ENCODE measurements at places on chromosomes 2 and 18.
A peak's percentile ranks its signal among the peaks of the same experiment; 100 is the strongest.

DNA sequence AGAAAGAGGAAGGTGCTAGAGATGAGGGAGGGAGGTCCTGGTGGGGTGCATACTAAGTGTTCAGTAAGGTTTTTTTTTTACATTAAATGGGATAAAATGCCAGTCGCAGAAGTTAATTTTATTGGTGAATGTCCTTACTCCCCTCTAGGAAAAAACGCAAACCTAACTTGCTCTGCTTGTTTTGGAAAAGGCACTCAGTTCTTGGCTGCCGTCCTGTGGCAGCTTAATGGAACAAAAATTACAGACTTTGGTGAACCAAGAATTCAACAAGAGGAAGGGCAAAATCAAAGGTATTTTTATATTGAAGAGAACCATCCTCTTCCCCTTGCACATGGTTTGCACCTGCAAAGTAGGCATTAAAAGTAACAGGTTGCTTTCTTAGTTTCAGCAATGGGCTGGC, 12.7 kb upstream of the IL18R1 start:
- DNase-seq = no peak

DNA sequence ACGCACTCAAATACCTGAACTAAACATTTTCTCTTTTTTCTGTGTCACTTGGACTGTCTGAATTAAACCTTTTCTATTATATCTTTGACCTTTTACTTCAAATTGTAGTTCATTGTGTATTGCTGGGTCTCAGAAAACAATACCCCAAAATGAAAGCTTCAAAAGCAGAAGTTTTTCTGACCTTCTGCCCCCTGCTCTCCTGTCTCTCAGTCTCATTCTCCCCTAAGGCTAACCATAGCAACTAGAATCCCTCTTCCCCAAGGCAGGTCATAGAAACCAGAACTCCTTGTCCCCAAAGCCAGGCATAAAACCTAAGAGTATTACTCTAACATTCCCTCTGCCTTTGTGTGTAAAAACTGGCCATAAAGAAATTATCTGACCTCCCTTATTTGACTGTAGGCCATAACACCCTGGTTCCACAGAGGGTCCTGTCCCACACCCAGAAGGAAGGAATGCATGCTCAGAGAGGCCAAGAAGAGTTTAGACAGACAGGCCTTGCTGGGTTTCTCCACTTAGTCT, 93.5 kb upstream of the B3GNT2 start:
- DNase-seq = no peak

- no peak for DNase-seq
Observed at GRCh38 chr2:75246441-75247167, 47.3 kb upstream of the TACR1 start.

DNA sequence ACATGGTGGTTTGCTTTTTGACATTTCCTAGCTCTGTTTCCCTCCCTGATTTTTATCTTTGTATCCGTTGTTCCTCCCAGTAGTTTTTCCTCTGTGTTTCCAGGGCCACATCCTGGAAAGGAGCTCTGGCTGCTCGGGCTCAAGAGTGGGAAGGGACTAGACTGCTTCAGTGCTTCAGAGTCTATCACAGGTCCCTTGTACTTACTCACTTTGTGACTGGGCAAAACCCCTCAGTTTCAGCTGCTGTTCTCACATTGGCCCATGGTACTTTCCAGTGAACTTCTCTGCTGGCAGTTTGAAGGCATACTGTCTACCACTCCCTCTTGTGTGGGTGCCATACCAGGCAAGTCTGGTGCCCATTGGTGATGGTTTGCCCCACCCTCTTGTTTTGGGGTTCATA, 7.5 kb upstream of the STAMBP start:
- no peak for DNase-seq

DNA sequence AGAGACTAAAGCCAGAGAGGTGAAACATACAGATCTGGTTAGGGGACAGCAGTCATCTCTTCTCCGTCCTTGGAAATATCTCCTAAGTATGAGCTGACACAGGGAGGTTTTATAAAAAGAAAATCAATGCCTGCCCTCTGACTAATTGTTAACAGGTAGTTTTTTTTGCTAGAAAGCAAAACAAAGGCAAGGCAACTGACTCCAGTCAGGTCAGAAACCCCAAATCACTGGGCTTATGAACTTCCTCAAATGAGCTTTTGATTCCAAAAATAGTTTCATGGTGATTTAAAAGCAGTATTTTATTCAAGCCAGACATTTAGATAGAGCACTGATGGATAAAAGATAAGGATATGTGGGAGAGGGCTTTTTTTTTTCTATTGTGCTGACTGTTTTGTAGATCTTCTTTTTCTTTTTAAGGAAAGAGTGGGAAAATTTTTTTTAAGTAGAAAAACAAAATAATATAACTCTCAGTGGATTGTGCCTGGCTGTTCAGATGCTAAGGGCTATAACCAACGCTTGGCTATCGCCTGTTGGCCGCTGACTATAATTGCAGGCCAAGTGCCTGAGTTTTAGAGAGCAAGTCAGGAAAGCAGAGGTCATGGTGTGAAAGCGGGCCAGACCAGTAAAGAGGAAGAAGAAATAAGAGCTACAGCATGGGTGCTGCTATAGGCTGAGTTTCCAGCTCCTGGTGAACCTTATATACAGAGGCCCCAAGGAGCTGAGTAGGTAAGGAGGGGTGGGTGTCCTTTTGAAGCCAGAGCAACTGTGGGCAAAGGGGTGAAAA, 44.9 kb downstream of the MRPL35 start:
- no peak for DNase-seq

- no peak for DNase-seq
Observed at GRCh38 chr18:41789001-41789400, 166.0 kb upstream of the PIK3C3 start.

GRCh38 chr2:63736354-63736753, 105.3 kb upstream of the UGP2 start:
- no peak for DNase-seq

DNA sequence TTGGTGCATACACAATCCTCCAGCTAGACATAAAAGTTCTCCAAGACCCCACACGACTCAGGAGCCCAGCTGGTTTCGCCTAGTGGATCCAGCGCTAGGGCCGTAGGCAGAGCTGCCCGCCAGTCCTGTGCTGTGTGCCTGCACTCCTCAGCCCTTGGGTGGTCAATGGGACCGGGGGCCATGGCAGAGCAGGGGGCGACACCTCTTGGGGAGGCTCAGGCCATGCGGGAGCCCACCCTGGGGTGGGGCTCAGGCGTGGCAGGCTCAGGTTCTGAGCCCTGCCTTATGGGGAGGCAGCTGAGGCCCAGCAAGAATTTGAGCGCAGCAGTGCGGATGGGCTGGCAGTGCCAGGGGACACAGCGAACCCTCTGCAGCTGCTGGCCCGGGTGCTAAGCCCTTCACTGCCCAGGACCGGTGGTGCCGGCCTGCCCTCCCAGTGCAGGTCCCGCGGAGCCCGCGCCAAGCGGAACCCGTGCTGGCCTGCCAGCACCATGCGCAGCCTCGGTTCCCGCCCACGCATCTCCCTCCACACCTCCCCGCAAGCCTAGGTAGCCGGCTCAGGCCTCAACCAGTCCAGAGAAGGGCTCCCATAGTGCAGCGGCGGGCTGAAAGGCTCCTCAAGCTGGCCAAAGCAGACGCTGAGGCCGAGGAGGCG, 1566.6 kb upstream of the SLC39A10 start:
- DNase-seq = no peak

GRCh38 chr2:99150706-99151105, 4.0 kb downstream of the TSGA10 start:
- DNase-seq = no peak

DNA sequence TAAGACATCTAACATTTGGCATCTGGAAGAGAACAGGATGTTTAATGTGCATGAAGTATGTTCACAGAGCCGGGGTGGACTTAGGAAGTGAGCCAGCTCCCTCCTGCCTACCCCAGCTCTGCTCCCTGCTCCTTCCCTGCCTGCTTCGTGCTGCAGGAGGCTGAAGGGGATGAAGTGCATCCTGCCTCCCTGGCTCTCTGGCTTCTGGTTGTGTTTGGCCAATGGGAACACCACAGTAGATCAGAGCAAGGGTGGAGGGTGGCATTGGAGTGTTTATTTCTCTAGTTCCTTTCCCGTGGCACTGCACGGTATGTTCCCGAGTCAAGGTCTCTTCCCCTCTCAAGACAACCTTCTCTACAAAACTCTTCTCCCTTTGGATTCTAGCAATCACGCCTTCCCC, 379.9 kb downstream of the CLIP4 start:
- DNase-seq = no peak

DNA sequence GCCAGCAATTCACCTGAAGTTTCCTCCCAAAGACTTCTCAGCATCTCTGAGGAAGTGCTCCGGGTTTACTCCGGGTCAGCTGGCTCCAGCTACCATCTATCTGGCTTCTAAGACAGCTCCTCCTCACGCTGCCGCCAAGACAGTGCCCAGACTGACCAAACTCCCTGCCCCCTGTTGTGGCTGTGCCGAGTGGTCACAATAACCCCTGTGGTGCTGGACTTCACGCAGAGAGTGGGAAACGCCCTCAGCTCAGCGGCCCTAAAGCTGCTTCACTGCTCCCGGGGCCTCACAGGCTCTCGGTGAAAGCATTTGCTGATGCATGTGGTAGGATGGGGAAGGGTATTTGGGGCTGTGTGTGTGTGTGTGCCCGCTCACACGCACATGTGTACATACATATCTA, 154.8 kb upstream of the ZNF236 start:
- no peak for DNase-seq

DNA sequence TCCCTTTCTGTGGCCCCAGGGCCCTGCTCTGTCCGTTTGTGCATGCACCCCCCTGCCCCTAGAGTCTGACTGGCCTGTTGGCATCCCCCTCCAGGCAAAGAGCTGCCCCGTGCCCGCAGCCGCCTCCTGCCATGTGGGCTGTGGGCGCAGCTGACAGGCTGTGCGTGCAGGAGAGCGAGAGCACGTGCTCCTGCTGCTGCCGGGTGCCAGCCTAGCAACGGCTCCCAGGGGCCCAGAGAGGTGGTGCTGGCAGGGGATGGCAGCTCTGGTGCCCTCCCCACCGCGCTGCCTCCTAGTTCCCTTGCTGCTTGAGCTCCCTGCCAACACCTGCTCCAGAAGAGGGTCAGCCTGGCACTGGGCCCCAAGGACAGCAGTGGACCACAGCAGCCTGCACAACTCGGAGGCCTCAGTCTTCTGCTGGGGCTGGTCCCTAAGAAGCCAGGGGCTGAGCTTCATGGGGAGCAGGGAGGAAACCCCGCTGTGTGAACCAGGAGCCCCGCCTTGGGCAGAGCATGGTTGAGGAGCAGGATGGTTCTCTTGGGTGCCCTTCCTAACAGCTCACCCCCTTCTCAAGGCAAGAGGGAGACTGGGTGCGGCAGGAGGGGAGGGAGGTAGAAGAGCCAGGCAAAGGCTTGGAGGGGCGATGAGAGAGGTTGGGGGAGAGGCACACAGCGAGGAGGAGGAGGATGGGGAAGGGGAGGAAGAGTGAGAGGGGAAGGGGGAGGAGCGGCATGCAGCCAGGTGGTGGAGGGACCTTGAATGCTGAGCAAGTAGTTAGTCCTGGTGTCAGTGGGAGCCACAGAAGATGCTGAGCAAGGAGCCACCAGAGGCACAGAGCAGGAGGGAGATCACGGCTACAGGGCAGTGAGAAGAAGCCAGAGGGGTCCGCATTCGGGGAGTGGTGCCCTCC, 23.8 kb upstream of the PTMA start:
- peak; percentile 91 for DNase-seq

- no peak for DNase-seq
Observed at GRCh38 chr2:5698134-5698533, 6.0 kb downstream of the SOX11 start.

DNA sequence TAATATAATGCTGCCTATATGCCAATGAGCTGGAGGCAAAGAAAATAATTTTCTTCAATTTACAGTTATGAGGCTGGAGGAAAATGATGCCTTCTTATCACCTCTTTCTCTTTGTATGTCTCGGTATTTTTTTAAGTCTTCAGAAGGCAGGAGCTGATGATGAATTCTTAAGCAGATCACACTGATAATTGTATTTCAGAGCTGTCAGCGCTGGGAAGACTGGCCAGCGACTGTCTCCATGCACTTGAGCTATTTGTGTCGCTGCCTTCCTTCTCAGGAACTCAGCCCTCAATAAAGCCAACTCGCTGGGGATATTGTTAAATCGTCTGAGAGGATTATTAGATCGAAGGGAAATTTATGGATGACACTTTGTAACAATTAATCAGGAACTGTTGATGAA, 40.3 kb downstream of the PTGR3 start:
- DNase-seq = no peak

GRCh38 chr2:176297737-176298136, 28.5 kb downstream of the MTX2 start:
- DNase-seq = no peak

GRCh38 chr18:56702946-56703345, 51.8 kb downstream of the WDR7 start:
- no peak for DNase-seq

DNA sequence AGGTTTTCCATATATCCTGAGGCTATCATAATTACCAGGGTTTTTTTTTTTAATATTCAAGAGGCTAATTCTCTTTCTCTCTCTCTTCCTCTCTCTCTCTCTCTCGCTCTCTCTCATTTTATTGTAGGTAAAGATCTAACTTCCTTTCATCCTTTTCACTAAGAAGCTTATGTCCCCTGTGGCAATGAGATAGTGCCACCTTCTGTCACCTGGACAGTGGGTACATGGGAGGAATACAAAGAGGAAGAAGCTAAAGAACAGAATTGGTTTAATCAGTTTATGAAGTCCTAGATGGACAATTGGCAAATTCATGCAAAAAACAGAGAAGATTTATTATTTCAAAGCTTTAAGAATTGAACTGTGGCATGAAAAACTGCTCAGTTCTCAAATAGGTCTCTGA, 1582.3 kb upstream of the TMEFF2 start:
- no peak for DNase-seq

DNA sequence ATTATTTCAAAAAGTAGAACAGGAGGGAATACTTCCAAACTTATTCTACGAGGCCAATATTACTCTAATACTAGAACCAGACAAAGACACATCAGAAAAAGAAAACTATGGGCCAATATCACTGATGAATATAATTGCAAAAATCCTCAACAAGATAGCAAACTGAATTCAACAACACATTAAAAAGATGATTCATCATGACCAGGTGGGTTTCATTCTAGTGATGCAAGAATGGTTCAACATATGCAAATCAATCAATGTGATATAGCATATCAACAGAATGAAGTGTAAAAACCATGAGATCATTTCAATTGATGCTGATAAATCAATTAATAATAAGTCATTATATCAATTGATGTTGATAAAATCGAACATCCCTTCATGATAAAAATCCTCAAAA, 22.4 kb upstream of the EML6 start:
- no peak for DNase-seq

Data from anterior cingulate cortex (tissue), 58 donors.